ENCODE measurements at places on chromosomes 2 and 18.

GRCh38 chr18:63137999-63138435 lies 181.6 kb downstream of the BCL2 start:
- DNase-seq = no peak

- DNase-seq = peak; percentile 13
These were observed 315.5 kb upstream of the MYT1L start for GRCh38 chr2:2646433-2647051.

DNA sequence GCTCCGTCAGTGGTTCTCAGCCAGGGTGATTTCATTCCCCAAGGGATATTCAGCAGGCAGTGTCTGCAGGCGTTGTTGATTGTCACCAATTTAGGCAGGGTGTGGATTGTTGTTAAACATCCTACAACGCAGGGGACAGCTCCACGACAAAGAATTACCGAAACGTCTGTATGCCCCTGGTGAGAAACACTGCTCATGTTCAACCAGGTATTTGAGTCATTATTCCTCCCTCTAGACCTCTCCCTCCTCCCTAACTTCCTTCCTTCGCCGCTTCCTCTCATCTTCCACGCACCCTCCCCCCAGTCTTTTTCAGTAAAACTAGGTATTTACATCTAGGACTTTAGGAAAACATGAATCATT lies 50.8 kb downstream of the NCK2 start:
- no peak for DNase-seq

GRCh38 chr18:2680216-2680792 lies 24.8 kb downstream of the SMCHD1 start:
- no peak for DNase-seq

GRCh38 chr18:11951390-11951851 lies 29.9 kb upstream of the IMPA2 start:
- no peak for DNase-seq

DNA sequence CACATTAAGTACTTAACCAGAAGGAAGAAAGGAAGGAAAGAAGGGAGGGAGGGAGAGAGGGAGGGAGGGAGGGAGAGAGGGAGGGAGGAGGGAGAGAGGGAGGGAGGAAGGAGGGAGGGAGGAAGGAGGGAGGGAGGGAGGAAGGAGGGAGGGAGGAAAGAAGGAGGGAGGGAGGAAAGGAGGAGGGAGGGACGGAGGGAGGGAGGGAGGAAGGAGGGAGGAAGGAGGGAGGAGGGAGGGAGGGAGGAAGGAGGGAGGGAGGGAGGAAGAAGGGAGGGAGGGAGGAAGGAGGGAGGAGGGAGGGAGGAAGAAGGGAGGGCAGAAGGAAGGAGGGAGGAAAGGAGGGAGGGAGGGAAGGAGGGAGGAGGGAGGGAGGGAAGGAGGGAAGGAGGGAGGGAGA lies 363.3 kb downstream of the MBD2 start:
- DNase-seq = no peak

DNA sequence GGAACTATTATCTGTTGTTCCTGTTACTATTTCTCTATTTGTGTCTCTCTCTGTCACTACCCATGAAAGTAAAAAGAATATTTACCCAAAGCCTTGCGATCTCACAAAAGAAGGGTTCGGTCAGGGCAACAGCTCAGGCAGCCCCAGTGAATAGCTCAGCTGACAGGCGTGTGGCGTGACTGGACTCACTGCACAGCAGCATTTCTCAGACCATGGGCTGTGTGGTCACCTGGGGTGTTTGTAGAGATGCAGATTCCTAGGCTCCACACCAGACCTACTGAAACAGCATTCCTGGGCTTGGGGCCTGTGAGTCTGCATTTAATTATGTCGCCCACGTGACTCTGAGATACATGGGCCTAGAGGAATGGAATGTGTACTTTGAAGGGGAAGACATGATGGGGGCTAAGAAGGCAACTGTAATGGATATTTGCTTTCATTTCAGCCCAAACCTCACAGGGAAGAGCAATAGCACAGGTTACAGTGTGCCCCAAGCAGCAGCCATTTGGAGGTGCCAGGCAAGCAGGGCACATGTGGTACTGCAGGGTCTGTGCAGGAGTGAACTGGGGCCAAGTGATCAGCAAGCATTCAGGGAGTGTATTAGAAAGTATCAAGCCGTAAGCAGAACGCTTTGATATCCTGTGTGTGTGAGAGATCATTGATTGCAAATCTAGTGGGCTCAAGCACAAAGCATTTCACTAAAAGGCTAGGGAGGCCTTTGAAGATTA lies 90.4 kb upstream of the RBMS1 start:
- no peak for DNase-seq

GRCh38 chr2:180664507-180664906 lies 315.9 kb upstream of the UBE2E3 start:
- DNase-seq = no peak

DNA sequence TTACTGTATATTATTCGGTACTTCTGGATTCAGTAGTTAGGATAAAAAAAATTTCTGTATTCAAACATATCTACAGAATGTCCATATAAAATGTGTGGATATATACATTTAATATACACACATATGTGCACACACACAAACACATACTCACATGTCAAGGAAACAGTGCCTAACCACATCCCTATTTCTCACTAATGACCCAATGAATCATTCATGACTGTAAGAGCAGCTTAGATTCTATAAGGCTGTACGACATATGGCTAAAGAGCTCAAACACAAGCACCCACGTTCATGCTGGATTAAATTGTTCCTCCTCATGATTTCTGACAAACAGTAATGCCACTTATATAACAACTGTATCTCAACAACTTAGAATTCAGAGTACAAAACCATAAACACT lies 457.3 kb downstream of the ADCYAP1 start:
- DNase-seq = no peak

DNA sequence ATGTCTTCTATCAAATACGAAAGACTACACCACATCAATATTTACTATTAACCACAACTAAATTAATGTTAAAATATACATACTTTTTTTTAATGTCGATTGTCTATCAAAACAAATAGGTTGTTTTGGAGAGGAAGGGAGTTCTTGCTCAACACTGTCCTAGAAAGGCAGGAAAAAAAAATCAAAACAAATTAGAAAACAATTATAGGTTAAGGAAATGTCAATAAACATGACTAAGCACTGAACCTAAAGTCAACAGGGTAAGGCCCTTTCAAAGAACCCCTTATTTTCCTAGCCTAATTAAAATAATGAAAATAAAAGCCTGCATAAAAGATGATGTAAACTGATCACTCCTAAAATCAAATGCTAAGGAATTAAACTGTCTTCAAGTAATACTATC lies 2.8 kb downstream of the CEP76 start:
- DNase-seq = no peak

GRCh38 chr18:58805467-58806187 lies 59.0 kb upstream of the ZNF532 start:
- no peak for DNase-seq

GRCh38 chr2:134132490-134132857 lies 121.4 kb upstream of the MGAT5 start:
- DNase-seq = no peak

DNA sequence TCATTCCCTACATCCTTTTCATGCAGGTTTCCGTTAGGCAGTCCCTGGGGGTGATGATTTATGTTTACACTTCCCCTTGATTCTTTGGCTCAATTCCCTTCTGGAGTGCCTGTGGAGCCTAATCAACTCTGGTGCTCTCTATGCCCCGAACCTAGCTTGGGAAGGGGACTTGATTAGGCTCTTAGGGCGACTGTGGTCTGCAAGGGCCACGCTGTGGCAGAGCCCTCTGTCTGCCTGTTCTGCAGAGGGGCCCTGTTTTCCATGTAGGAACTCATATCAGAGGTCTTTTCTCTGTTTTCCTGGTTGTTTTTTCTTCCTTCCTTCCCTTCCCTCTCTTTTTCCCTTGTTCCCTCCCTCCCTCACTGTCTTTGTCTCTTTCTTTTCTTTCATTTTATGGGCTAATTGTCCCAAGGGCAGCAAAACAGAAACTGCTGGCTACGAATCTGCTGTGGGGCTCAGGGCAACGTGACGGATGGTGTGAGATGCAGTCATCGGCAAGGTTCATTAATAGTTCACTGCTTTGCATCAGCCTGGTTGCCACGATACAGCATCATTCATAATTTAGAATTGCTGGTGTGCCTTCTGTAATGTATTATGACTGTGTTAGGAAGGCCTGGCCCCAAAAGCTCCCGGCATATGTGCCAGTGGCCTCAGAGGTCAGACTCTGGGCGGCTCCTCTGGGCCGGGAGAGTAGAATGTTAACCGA lies 134.5 kb downstream of the NAPG start:
- no peak for DNase-seq

DNA sequence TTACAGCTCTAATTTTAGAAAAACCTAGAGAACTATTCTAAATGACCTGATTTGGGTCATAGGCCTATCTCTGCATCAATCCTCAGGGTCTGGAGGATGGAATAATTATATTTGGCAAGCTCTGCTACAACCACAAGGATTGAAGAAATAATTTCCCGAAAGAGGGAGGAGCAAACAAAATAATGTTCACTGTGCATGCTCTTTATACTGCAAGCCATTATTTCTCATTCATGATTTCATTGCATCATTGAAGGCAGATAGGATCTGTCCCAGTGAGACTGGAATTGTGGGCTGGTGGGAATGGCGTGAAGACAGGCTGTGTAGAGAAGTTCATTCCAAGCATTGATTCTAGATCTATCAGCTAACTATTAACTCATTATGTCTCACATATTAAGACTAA lies 12.7 kb upstream of the MAPRE2 start:
- DNase-seq = no peak

DNA sequence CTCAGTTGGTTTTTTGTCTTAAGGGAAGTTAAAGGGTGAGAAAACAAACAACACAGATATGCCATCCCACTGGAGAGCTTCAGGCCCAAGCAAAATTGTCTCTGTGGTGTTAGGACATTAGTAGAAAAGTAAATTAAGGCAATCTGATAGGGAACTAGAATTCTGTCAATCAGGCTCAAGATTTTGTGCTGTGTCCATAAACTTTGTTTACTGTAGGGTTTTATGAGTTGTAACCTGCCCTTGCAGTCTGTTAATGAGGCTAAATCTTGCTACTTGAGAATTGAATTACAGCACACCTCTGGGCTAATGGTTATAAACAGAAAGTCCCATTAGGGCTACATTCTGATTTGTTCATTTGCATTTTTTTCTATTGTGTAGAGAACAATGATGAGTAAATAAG lies 78.0 kb upstream of the OTX1 start:
- no peak for DNase-seq

DNA sequence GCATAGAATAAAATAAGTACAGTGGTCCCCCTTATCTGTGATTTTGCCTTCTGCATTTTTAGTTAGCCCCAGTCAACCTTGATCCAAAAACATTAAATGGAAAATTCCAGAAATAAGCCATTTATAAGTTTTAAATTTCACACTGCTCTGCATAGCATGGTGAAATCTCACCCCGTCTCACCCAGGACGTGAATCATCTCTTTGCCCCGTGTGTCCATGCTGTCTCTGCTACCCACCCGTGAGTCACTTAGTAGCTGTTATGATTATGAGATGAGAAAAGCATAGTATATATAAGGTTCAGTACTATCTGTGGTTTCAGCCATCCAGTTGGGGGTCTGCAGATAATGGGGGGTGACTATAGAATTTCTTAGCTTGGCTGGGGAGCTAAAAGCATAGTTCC lies 67.3 kb downstream of the RHBDD1 start:
- no peak for DNase-seq

- DNase-seq = no peak
These were observed 149.4 kb upstream of the KLF7 start for GRCh38 chr2:207315131-207315530.

GRCh38 chr2:140454717-140455116 lies 1674.5 kb upstream of the NXPH2 start:
- no peak for DNase-seq

- DNase-seq = no peak
These were observed 72.7 kb upstream of the UBE2E3 start for GRCh38 chr2:180907731-180908130.

GRCh38 chr2:227717687-227718567 lies at the start of gene SLC19A3:
Gene SLC19A3 (minus strand): TSS chr2:227718028. CDS start chr2:227702318, 15,710 bp downstream.
- DNase-seq = peak; percentile 4

DNA sequence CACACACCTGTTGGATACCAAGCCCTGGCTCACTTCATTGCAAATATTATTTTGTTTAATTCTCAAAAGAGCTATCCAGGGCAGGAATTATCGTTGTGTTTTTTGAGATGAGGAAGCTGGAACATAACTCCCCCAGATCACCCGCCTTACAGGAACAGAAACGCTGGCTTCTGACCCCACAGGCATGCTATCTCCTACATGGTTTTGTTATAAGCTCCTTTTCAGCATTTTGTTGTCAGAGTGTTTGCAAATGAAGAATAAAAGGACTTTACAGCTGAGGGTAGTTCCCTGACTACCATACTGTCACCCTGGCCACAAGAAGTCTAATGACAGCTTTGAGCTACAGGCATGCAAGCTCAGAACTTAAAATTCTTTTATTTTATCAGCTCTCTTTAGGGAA lies 62.0 kb upstream of the MRPS9 start:
- DNase-seq = no peak

DNA sequence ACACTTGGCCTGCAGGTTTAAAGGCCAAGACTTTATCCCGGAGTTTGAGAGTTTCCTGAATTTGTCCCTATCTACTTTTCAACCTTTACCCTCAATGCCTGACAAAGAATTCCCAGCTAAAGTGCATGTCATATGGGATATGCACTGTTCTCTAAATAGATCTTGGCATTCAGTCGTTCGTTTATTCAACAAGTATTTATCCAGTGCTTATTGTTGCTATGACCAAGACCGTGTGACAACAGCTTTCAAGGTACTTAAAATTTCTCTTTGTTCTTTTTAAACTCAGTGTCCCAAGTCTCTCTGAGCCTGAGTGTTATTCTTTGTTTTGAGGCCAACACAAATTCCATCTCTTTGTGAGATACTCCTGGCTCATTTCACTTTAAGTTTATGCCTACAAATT lies 133.4 kb downstream of the RGPD3 start:
- no peak for DNase-seq

- DNase-seq = no peak
These were observed 506.8 kb upstream of the ZEB2 start for GRCh38 chr2:145026456-145027455.

DNA sequence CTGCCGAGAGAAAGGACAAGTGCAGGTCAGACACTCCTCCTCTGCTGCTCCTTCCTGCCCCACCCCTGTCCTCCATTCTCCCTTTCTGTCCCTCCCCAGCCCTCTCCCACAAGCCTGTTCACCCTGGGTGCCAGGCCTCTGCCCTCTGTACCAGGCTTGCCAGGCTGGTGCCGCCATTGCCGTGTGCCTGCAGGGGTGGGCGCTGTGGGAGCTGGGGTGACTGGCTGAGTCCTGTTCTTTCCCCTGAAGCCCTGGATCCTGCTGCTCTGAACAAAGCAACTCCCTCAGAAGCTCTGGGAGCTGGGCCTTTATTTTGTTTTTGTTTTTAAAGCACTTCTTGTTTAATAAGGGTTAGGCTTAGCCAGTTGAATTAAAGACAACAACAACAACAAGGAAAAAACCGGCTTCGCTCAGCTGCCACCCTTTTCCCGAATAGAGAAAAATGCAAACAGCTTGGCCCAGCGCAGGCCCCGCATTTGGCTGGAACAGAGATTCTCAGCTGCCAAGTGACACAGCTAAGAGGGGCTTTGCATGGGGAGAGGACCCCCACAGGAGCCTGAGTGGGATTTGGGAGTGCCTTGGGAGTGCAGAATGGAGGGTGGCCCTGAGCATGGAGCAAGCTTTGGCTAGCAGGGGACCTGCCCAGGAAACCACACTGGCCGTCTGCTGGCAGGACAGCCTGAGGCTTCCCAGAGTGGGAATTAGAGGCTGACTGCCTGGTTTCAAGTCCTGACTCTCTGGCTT lies 9.1 kb downstream of the PCARE start:
- no peak for DNase-seq
